Lung microvascular endothelial cell (primary cell): ENCODE measurements at places on chromosomes 3 and 15. TPM values are rescaled to one million over a fixed set of nuclear protein-coding genes. Genes with fewer than 3 reads are reported as not detected.

- DNase-seq = no peak
Measured at GRCh38 chr3:153885359-153885758, 235.8 kb upstream of the ARHGEF26 start.

- no peak for DNase-seq
Measured at GRCh38 chr3:61497463-61497862, 63.9 kb upstream of the PTPRG start.

PFN2 gene
- 4.2 and 15.5 TPM in 2 replicates for total RNA-seq

DNA sequence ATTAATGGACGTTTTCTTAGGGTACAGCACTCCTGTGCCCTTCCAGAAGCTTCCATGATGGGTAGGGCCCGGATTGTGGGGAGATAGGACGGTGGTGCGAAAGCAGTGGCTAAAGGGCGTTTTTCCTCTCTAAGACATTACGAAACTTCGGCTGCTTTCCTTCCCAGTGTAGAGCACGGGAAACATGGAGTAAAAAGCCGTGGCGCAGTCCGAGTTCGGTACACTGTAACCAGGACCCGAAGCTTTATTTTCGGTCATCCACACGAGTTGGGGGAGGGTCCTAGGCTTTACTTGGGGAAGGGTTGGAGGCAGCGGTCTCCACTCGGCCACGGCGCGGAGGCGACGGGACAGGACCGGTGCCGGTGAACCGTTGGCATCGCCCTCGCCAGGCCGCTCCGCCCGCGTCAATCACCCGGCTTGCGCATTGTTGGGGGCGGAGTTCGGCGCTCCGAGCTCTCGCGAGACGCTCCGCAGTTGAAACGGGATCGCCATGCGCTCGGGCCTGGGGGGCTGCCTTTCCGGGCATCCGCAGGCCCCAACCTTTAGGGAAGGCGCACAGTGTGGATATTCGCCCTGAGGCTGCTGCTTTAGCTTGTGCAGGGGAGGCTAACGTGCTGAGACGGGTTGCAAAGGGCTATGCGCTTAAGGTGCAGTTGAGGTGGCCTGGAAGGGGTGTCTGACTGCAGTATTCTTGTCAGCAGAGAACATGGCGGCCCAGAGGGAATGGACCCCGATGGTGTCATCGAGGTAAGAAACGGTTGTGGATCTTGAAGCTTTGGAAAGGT, 546 bp downstream of the EIF4A2 start:
- peak; percentile 91 for DNase-seq

- no peak for DNase-seq
Measured at GRCh38 chr3:52539010-52539653, 2.7 kb downstream of the UQCC5 start.

DNA sequence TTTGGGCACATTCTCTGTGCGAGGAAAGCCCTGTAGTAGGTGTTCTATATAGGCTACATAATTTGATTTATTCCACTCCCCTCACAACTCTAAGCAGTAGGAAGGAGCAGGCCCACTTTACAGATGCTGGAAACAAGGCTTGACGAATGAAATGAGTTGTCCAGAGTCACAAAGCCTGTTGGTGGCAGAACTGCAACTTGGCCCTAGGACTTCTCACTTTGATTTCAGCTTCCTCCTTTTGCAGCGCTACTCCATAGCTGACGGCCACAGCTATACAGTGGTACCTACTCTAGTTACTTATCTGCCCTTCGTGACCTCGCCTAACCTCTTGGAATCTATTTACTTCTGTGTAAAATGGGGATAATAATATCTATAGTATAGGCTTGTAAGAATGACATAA, 2.5 kb upstream of the IRAK2 start:
- DNase-seq = no peak

THAP10 gene
- total RNA-seq = 0.60 and 0.87 TPM in 2 replicates
